ENCODE measurements at places on chromosomes 6 and 20.

DNA sequence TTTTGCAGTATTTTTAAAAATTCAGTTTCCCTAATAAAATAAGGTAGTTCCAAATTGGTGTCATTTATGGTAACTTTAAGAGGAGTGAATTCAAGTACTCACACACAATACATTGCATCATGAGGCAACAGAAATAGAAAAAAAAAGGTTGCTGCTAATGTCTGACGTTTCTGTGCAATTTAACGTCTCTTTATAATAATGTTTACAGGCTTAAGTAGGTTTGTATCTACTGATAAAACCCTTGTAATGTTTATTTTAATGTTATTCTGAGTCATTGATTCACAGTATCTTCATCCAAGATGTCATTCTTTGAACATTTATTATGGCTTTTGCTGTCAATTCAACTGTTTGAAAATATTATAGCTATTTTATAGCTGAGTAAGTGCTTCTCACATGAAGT is 86.0 kb downstream of the RNF217 start:
- no peak for DNase-seq

- DNase-seq: no peak
Measured at GRCh38 chr20:62980380-62980960, 26.3 kb downstream of the BHLHE23 start.

DNA sequence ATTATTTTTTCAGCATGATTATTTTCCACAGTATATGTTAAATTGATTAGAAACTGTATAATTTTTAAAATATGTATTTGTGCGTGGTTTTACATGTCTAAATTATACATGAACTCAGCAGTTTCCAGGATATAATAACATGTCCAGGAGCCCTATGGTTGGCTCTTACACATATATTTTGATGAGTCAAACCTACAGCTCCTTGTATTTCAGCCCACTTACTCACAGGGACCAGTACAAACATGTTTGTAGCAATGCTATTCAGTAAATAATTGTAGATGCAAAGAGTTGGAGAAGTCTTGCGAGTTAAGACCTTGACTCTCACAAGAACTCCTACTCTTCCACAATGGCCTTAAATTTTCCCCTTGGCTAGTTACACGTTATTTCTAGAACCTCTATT is 107.2 kb upstream of the SASH1 start:
- no peak for DNase-seq

- DNase-seq: no peak
Measured at GRCh38 chr6:137013738-137014602, 30.8 kb downstream of the IL20RA start.

- DNase-seq: no peak
Measured at GRCh38 chr6:65787787-65788186, 80.8 kb upstream of the EYS start.

DNA sequence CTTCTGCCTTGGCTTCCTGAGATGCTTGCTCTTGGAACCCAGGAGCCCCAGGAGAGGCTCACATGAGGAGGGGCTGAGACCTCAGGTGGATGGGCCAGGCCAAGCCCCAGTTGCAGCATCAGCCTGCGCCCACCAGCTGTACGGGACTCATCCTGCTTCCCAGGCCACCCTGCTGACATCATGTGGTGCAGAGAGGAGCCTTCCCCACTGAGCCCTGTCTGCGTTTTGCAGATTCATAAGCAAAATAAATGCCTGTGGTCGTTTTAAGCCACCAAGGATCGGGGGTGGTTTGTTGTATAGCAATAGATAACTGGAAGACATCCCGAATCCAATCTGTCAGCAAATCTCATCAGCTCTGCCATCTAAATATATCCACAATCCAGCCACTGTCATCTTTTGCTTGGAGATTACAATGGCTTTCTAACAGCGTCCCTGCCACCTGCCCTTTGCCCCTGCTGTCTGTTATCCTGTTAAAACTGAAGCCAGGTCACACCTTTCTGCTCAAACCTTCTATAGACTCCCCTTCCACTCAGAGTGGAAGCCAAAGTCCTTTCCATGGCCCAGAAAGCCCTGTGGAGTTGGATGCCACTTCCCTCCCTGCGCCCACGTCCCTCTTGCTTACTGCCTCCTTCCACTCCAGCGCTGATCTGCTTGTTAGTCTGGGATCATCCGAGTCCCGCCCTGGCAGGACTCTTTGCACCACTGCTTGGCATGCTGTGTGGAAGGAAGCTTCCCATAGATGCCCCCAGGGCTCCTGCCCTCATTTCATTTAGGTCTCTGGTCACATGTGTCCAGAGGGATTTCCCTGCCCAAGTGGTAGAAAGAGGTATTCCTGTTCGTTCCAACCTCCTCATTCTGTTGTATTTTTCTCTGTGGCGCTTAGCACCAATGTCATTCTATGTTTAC is 24.0 kb upstream of the MLN start:
- DNase-seq: no peak

Measured in CD4-positive, alpha-beta T cell treated with Interleukin-10 for 1 hour (primary cell).